Right hindlimb (tissue), 1 donor: ENCODE measurements at places on chromosomes 6 and 20.

DNA sequence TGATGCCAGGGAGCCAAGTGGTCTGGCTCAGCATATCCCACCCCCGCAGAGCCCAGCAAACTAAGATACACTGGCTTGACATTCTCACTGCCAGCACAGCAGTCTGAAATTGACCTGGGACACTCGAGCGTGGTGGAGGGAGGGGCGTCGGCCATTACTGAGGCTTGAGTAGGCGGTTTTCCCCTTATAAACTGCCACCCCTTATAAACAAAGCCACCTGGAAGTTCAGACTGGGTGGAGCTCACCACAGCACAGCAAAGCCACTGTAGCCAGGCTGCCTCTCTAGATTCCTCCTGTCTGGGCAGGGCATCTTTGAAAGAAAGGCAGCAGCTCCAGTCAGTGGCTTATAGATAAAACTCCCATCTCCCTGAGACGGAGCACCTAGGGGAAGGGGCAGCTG lies 19.4 kb downstream of the TINAG start:
- no peak for DNase-seq

DNA sequence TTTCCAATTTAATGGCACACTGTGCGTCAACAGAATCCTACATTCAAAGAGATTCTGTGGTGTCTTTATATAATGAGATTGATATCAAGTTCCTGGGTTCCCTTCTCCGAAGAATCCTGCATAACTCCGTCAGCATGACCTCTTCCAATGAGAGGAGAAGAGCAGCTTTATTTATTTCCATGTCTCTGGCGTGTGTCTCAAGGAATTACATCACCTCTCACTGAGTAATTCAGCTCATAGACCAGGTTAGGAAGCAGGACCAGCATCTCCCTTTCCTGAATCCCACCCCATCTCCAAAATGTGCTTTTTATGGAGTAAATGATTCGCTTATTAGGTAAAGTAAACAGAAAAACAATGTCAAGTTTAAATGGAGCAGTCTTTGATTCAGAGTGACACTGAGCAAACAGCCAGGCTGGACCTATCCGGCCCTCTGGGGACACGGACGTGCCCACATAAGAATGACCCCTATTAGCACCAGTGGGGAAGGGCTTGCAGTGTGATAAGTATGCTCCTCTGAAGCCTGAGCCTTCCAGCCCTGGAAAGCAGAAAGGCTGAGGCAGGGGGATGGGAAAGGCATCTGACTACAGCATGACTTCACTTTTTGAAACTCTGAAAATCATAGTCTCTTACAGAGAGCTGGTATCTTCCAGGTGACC lies 165.2 kb downstream of the CLIC5 start:
- DNase-seq: no peak

DNA sequence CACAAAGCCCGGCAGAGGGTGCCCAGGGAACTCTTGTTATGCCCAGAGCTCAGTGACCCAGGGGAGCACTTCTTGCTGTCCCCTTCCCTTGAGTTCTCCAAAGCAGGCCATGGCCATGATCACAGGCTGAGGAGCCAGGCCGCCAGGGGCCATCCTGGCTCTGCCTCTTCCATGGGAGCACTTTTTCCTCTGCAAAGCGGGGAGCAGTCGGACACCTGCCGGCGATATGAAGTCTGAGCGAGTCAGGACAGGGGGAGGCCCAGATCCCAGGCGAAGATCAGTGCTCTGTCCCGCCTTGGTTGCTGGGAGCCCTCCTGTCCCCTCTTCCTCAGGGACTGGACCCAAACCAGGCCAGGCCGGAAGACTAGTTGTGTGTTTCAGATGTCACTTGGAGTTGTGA lies 67.9 kb downstream of the TCP11 start:
- no peak for DNase-seq

GRCh38 chr20:5181492-5181891 lies 54.7 kb downstream of the CDS2 start:
- DNase-seq: no peak

DNA sequence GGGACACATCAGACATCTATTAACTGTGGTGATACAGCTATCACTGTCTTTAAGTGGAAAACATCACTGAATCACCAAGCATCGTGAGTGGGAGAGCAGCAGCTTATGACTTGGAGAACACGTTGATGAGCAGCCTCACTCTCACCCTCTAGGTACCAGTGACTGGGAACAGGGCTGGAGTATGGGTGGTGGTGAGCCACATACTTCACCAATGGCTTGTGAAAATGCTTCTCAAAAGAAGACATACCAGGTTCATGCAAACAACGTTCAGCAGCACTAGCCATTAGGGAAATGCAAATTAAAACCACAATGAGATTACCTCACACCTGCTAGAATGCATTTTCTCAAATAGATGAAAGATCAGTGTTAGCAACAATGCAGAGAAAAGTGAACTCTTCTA lies 25.3 kb downstream of the SNX5 start:
- DNase-seq: no peak

GRCh38 chr6:30960907-30961673 lies 20.3 kb downstream of the MUCL3 start:
- DNase-seq: no peak

GRCh38 chr20:17845701-17846475 lies 122.7 kb downstream of the SNX5 start:
- no peak for DNase-seq

DNA sequence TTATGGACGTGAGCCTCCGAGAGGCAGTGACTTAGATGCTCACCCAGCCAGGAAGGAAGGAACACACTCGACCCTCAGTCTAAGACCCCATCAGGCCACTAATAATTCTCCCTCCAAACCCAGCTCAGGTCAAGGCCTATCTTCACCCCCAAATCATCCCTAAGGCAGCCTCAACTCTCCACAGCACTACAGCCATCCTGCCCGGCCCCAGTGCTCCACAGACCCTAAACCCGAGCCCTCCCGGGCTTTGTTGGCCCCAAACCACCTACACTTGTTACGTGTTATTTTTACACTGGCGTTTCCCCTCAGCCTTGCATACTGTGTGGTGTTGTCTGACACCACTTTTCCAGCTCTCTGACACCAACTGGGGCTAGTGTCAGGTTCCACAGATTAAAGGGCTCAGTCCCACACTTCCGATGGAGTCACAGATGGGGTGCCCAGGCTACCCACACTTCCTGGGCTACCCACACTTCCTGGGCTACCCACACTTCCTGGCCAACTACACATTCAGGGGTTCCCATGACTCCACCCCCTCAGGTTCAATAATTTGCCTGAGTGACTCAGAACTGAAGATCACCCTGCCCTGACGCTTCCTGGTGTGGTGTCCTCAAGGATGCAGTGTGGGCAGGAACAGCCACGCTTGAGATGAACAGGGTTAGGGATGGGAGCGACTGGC lies 25.3 kb downstream of the RBCK1 start:
- no peak for DNase-seq

DNA sequence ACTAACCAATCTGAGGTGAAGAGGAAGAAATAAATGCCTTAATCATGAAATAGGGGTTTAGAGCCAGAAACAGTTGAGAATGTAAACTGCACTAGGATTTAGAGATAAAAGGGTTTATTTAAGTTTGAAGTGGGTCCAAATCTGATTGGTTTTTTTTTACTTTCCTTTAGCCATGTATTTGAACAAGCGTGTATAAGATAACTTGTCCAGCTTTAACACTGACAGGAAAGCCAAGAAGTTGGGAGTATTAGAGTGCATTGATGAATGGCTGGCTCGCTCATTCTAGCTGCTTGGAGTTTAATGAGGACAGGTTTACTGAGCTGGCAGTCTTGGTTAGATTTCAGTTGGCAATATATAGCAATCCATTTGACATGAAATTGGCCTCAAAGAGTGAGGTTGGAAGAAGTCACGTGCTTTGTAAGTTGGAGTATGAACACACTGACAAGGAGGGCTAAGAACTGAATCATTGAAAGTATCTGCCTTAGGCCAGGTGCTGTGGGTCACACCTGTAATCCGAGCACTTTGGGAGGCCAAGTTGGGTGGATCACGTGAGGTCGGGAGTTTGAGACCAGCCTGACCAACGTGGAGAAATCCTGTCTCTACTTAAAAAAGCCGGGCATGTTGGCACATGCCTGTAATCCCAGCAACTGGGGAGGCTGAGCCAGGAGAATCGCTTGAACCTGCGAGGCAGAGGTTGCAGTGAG lies 13.7 kb downstream of the SRSF3 start:
- DNase-seq: no peak

GRCh38 chr6:166459272-166459671 lies 76.5 kb upstream of the MPC1 start:
- DNase-seq: no peak

GRCh38 chr20:58223358-58223941 lies 5.0 kb downstream of the ANKRD60 start:
- DNase-seq: no peak

DNA sequence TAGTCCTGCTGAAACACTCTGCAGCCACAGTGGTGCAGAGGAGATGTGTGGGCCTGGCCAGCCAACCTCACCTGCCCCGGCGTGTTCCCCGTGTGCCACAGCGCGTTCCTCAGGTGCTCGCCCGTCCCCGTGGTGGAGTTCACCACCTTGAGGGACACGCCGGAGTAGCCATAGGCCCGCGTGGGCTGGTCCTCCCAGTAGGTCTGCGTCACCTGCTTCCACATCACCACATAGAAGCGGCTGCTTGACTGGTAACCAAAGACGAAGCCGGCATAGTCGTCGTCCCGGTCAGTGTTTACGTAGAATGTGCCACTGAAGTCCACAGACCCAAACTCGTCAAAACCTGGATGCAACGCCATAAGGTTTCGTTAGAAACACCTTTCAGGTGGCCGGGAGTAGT lies 31.5 kb downstream of the THBS2 start:
- DNase-seq: no peak

GRCh38 chr20:51760905-51761546 lies 7.2 kb downstream of the ATP9A start:
- no peak for DNase-seq

DNA sequence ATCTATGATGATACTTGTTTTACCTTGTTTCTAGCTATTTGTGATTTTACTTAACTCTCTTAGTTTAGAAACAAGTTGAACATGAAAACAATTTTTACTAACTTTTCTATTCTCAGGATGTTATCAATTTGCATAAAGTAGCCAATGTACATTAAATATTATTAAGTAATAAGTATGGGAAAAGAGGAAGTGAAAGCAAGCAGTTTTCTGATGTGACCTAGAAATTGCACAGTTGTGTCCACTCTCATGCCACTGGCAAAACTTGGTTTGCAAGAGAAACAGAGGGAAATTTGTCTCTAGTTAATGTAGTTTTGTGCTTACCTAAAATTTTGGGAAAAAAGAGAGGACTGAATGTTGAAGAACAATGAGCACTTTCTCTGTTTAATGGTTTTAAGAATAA lies 19.2 kb upstream of the TSPYL1 start:
- DNase-seq: no peak

- DNase-seq: no peak
Measured at GRCh38 chr20:11729806-11730205, 187.9 kb upstream of the BTBD3 start.

DNA sequence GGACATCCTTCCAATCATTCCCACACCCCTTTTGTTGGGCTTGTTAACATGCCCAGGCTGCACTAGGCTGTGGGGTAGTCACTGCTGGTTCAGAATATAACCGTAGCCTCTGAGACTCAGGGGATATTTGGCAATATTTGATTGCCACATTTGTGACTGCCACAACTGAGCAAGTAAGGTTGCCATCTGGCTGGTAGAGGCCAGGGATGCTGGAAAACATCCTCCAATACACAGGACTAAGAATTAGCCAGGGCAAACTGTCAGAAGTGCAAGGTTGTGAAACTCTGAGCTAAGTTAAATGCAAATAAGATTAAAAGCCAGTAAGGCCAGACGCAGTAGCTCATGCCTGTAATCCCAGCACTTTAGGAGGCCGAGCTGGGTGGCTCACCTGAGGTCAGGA lies 112.0 kb downstream of the ZMYND8 start:
- DNase-seq: no peak

GRCh38 chr6:122930252-122931180 lies 65.5 kb upstream of the CLVS2 start:
- DNase-seq: no peak

DNA sequence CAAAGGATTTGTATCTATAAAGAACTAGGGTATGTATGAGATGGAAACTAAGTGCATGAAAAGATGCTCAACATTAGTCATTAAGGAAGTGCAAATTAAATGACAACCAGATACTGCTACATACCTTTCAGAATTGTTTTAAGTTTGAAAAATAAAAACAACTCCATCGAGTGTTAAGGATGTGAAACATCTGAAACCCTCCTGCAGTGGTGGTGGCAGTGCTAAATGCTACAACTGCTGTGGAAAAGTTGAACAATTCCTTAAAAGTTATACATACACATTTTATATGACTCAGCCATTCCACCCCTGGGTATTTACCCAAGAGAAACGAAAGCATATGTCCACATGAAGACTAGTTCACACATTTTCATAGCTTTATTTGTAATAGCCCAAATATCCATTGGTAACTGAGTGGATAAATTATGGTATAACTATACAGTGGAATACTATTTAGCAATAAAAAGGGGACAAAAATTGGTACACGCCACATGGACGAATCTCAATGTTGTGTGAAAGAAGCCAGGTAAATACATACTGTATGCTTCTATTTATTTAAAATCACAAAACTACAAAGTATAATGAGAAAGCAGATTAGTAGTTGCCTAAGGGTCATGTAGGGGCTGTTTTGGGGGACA lies 10.6 kb downstream of the ARMH2 start:
- no peak for DNase-seq
